ENCODE measurements at places on chromosomes 5 and 9.

DNA sequence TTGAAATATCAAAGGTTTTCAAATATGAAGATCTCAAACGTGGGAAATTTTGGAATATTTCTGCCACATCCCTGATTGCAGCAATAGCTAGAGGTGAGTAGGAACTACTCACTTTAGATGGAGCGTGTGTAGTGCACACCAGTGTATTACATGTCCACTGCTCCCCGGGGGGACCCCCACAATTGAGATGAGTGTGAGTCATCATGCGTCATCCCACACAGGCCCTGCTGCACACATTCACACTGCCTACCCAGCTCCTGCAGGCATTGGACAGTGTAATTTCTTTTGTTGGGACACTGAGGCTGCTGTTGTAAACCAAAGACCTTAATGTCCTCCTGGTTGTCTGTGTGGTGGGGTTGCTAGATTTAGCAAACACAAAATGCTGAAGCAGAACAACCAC, 280.0 kb downstream of the GAS1 start:
- no peak for DNase-seq

DNA sequence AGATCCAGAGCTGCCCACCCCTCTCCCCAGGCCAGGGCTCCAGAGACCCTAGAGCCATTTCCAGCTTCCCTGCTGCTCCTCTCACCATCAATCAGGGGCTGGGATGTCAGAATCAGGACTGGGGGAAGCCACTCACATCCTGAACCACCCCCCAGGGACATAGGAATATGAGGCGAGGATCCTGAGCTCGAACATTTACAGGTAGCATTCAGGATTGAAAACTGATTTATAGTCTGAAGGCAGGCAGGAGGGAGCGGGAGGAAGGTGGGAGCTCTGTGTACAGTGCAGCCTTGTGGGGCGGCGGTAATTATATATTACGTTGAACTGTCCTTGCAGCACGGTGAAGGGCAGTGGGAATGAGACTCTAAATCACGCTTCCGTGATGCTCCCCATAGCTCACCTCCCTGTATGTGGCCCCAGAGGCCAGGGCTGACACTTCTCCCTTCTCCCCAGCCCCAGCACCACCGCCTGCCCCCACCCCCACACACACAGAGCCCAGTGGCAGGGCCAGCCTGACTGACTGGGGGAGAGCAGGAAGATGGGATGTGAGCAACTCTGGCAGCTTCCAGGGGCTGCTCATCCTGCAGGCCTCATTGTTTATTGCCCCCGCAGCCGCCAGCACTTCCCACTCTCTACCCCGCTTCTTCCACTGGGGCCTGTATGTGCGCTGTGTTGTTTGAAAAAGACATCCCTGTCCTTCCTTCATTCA, 76.0 kb upstream of the HSPA9 start:
- DNase-seq, result no peak

GRCh38 chr5:88785746-88786565, 97.0 kb downstream of the MEF2C start:
- no peak for DNase-seq

DNA sequence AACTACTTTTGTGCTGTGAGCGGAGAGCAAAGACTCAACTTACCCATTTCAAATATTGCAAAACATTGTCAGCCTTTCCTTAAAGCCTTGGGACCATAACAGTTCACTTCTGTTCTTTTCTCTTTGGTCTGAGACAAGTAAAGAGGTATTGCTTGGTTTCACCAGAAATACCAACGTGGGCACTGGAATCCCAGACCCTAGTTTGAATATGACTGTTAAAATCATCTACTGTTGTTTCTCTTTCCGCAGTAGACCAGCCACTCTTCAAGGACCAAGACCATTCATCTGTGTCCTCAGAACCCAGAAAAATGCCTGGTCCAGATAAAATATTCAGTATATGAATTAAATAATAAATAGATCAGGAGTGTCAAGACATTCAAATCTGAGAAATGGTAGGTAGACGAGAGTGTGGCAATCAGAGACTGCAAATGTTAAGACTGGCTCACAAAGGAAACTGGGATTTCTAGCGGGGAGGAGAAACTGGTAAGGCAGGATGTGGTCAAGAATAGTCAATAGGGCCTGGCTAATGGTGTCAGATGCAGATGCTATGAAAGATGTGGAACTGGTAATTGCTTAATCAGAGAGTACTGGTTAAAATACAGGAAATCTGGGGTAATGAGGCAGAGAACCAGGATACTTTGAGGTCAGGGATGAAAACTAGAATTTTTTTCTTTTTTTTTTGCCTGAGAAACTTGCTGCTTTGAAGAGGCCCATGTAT, 82.1 kb upstream of the IL33 start:
- no peak for DNase-seq

- no peak for DNase-seq
These were observed 1.6 kb downstream of the B4GALT1 start for GRCh38 chr9:33165263-33166151.

DNA sequence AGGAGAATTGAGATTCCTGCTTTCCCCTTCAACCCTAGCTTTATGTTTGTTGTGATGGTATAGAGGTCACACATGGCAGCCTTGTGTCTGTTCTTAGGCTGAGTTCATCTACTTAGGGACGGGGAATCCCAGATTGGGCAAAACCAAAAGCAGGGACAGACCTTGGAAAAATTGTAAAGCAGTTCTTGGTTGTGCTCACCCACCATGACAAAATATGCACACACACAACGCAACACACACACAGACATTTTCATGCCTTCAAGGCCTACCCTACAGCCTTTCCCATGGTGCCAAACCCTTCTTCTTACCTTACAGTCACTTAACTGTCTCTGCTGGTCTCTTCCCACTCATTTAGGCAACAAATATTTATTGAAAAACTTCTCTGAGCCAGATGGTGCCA, 14.8 kb downstream of the PCDHGC5 start:
- DNase-seq, result no peak

All from activated CD4-positive, alpha-beta T cell treated with anti-CD3 and anti-CD28 coated beads for 24 hours (primary cell).